ENCODE measurements at places on chromosomes 3 and 15.

GRCh38 chr3:183537295-183537730 is 18.2 kb downstream of the KLHL6 start:
- no peak for DNase-seq

DNA sequence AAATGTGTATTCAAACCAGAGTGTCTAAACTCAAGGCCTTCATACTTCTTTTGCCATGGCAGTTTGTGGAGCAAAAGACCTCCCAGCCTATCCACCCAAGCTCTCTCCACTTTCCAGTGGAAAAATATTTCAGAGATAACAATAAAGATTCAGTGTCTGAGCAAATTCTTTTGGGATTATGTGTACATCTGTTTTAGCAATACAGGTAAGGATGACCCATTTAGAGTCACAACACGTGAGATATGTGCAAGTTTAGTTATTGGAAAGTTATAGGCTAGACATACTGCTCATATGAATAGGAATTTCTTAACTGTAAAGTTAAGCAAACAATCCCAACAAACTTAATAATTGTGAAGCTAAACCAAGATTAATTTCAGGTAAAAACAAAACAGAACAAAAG is 174.5 kb upstream of the LRIG1 start:
- no peak for DNase-seq

GRCh38 chr3:168212664-168213285 is 117.1 kb upstream of the GOLIM4 start:
- DNase-seq, result no peak

DNA sequence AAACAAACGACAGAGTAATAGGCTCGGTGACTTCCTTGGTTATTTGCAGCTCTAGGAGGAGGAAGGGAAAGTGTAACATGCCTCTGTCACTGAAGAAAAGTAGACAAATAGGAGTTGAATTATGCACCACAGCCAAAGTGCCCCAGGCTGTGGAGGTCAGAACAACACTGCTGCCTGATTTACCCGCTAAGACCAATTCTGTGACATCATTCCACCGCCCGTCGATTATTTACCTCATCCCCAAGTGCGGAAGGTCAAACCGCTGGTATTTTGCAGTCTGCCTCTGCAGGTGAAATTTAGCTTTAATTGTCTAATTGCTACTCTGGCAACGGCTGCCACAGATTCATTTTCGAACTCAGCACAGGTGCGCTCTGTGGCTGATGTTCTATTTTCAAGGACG is 106.3 kb upstream of the PRICKLE2 start:
- DNase-seq, result peak; percentile 66

- DNase-seq, result no peak
Observed at GRCh38 chr3:154730186-154730585, 300.2 kb upstream of the GPR149 start.

DNA sequence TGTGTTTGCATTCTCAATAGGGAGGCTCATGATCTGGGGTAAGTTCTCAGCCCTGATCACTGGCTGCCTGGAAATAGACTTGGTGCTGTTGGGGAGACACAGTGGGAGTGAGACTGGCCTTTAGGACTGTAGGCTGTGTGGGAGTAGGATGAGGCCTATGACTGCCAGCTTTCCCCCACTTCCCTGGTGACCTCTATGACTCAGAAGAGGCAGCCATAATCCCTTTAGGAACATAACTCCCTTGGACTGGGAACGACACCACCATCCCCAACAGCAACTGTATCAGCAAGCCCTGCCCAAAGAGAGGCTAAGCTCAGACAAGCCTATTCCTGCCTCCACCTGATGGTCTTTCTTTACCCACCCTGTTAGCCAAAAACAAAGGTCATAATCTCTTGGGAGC is 91.3 kb downstream of the SUCNR1 start:
- no peak for DNase-seq

DNA sequence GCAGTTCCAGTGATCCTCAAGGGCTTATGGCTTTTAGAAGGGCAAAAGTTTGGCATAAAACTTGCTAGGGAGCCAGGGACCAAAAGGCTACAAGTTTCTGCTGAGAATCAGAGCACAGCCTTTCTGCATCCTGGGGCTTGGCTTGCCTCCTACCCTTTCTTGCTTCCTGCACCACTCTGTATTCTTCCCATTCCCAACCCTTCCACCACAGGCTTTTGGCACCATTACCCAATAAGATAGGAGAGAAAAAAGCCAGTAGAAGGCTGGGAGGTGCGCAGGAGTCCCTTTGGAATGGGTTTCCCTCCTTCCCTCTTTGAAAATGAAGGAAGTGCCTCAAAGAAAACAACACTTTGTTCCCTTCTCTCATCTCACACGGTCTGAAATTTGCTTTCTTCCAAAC is 268.6 kb downstream of the PDCD6IP start:
- DNase-seq, result no peak

- no peak for DNase-seq
Observed at GRCh38 chr3:111547631-111548030, 5.6 kb downstream of the CD96 start.

Data from islet precursor cell (in vitro differentiated cells).